Stimulated activated CD8-positive, alpha-beta memory T cell treated with anti-CD3 and anti-CD28 coated beads, Interleukin-15, amount 100 ng/mL, for 48 hours (primary cell): ENCODE measurements at places on chromosomes 4 and X.

- DNase-seq: no peak
Measured at GRCh38 chrX:71935476-71935875, 24.8 kb downstream of the NHSL2 start.

- no peak for DNase-seq
Measured at GRCh38 chr4:68152411-68152810, 22.7 kb upstream of the TMPRSS11F start.

DNA sequence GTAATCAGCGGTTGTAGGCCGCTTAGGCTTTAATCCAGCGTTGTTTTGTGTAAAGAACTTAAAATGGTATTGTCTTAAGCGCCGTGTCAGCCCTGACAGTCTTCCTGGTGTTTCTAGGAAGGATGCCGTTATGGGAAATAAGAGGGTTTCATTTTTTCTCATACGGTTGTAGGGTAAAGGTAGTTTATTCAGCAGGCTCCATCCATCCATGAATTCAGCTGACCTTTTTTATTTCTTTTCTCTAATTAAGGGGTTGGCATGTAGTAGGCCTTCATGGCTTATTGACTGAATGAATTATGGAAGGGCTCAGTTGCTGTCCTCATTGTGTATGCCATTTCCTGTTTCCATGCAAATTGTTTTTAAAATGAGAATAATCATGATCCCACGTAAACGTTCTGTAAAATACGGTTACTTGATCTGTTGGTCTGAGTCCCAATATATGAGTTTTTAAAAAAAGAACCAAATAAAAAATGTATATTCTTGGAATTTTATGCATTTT is 693 bp downstream of the OCIAD1 start:
- no peak for DNase-seq

DNA sequence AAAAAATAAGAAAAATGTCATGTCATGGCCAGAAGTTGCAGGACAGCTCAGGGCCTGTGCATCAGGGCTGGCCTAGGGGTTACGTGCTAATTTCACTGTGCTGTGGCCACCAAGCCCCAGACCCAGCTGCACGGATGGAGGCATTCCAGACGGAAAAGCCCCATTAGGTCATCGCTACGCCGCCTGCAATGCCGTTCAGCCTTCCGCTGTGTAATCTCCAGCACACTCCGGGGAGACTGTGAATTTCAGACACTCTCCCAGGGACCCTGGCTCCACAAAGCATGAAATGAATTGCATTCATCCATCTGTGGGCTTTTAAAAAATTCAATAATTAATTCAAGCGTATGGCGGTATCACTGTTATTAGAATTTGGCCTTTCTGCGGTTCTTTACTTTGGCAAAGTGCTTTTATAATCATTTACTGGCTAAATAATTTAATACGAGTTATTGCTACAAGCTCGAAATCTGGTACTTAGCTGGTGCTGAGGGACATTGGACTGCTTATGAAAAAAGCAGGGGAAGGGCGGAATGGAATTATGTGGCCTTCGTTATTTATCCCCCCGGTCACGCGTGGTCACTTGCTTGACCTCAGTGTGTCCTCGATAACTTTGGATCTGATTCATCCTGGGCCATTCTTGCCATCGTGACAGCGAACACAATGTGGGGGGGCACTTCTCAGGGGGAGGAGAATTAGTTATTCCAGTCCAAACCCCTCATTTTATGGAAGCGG is 9.0 kb upstream of the NSG1 start:
- no peak for DNase-seq

GRCh38 chr4:76449833-76450232 is 14.8 kb downstream of the SHROOM3 start:
- DNase-seq: no peak

DNA sequence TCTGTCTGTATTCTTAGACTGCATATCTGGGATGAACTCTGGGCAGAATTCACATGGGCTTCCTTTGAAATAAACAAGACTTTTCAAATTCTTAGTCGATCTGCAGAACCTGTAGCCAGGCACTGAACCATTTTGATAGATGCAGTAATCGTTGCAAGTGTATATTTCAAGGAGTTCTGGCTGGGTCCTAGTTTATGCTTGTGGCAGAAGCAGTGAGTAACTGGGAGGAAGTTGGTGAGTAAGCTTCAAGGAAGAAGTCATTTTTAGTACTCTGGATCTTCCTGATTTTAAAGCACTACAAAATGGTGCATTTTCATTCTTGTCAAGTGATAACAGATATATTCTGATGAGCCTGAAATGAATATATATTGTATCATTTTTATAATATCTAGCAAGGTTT is 9.5 kb downstream of the HPRT1 start:
- DNase-seq: no peak

DNA sequence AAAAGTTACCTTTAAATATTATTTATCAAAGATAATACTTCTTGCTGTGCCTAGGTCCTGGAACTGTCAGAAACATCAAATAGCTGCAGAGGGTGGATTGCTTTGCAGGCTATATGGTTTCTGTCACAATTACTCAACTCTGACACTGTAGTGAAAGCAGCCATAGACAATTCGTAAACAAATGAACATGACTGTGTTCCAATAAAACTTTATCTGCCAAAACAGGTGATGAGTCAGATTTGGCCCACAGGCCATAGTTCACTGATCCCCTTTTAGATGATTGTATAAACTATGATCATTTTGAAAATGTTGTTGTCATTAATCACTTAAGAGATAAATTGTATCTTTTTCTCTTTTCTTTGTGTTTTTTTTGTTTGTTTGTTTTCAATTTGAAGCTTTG is 8.4 kb upstream of the MEPE start:
- DNase-seq: no peak

GRCh38 chrX:144918936-144919335 is 328.4 kb upstream of the SPANXN1 start:
- DNase-seq: no peak

DNA sequence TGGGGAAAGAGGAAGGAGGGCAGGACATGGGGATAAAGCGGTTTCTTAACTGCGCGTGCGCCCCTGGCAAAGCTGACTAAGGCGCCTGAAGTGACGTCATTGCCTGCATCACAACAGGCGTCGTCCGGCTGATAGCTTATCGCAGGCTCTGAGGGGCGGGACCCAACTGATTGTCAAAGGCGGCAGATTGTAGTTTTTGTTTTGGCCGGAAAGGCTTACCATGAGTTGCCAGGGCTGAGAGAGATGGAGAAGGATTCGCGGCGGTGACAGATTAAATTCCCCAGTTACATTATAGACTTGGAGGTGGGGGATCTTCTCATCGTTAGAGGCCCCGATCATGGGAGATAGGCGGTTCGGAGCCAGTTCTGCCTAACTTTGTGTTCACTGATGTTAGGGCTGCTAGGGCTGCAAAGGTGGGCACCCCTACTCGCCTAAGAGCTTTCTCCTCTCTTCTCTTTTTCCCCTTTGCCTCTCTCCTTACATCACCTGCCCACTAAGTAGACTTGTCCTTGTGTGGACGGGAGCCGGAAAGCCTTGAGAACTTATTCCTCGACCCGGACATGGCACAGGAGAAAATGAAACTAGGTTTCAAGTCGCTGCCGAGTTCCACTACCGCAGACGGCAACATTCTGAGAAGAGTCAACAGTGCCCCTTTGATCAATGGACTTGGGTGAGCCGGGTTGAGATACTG is 148.9 kb upstream of the PLAC1 start:
- peak; percentile 77 for DNase-seq

DNA sequence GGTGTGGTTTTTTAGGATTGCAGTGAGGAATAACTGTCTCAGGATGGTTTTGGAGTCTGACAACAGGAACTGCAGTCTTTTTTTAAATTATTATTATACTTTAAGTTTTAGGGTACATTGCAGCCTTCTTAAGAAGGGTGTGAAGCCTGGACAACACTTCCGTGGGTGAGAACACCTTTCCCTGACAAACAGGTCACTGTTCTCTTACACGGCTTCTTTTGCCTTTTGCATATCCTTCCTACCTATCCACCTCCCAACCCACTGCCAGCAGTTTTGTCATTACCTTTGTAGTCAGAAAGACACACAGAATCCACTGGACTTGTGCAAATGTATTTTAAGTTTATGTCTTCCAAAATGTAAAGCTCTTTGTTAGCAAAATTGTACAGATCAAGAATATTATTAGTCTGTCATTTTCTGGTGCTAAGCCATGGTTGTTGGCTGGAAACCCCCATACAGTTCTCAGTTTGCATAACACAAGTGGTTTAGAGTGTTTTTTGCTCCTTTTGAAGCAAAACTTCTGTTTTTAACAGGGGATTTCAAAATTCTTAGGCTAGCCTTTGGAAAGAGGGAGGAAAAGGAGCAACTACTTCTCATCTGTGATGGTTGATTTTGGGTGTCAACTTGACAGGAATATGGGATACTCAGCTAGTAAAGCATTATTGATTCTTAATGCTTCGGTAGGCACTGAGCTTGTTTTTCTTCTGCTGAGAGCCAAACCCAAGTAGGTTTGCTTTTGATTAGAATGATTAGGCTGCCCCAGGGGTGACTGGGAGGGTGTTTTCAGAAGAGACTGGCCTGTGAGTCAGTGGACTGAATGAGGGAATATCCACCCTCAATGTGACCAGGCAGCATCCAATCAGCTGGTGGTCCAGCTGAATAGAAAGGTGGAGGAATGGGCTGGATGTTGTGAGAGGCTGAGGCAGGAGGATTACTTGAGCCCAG is 29.4 kb upstream of the KLHL2 start:
- DNase-seq: no peak

DNA sequence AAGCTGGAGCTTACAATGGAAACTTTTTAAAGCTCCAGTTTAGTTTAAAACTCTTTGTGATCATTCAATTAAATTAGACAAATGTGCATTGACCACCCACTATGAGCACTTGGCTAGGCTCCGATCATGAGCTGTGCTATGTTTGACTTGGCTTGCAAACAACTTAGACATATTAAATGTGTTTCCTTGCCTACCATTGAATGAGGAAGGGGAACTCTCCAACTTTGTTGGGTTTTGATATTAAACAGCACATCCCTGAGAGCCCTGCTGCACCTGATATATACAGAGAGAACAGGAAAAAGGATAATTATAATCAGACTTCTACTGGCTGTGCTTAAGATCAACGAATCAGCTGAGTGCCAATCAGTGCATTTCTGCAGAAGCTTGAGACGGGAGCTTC is 71.4 kb upstream of the ADGRL3 start:
- no peak for DNase-seq

DNA sequence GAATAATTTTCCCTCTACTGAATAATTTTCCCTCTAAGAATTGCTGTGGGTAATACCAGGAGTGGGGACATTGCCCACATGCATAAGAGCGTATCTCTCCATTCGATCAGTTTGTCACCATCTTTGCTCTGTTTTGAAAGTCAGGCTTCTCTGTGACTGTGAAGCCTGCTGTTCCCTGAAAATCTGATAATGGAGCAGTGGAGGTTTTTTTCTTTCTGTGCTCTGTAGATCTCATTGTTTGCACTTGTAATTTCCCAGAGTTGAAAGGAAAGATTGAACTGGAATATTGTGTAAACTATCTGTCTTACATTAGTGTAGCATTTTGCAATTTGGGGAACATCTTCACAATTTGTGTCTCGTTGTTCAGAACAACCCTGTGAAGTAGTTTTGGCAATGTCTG is 4.3 kb downstream of the ZXDB start:
- no peak for DNase-seq
